Amniotic stem cell (primary cell): ENCODE measurements at places on chromosomes 11 and 22.

- no peak for DNase-seq
Measured at GRCh38 chr11:28017816-28018215, 90.1 kb downstream of the KIF18A start.

DNA sequence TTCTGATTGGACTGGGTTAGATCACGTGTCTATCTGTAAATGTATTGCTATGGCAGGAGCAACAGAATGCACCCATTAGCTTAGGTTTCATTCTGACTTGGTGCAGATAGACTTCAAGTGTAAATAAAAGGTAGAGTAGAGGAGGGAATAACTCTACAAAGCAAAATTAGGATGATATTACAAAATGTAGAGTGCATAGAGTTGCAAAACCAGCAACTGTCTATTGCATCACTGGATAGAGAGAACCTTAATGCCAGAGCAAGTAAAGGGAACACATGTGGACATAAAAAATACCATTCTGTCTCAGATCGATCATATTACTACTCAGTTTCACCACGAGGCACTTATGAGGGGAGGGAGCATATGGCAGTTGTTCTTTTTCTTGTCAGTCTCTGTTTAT is 22.0 kb upstream of the CAT start:
- no peak for DNase-seq

- DNase-seq: no peak
Measured at GRCh38 chr11:96554236-96554820, 164.5 kb downstream of the JRKL start.

DNA sequence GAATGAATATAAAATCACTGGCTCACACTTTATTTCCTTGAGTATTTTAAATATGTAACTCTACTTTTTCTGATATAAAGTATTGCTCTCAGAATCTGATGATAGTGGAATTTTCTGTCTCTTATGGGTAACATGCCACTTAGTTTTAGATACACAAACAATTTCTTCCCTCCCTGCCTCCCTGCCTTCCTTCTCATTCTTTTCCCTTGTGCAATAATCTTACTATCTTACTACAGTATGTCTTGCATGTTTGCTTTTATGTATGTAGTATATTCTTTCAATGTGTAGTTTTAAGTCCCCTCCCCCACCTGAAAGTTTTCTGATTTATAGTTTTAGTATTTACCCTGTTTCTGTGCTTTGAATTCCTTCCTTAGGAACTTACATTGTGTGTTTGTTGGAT is 48.4 kb downstream of the INSC start:
- DNase-seq: no peak

DNA sequence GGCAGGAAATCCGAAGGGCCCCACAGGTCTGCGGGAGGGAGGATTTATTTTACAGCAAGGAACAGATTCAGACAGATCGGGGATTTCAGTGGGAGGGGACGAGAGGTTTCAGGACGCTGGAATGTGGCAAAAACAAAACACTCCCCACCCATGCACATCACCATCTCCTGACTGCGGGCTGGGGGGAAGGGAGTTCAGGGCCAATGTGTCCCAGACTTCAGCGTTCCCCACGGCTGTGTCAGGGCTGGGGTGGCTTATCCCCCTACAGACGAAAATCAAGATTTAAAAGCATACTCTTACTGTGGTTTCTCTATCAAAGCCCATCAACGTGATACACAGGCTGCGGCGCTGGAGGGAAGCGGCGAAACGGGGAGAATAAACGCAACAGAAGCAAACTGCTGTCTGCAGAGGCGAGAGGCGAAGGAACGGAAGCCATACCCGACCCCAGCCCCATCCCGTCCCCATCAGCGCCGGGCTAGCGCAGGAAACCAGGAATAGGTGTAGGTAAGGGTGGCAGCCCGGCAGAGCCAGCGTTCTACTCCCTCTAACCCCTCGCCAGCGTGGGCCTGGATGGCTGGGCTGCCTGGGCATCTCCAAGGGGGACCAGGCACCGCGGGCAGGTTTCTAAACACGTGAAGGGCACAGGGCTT is 2.7 kb downstream of the TENM4 start:
- DNase-seq: no peak

GRCh38 chr11:33542921-33543320 is 157.7 kb downstream of the C11orf91 start:
- no peak for DNase-seq

- DNase-seq: no peak
Measured at GRCh38 chr22:43110444-43110926, at the start of gene BIK. Gene BIK (plus strand): TSS chr22:43110750. CDS start chr22:43124023, 13,273 bp downstream.

DNA sequence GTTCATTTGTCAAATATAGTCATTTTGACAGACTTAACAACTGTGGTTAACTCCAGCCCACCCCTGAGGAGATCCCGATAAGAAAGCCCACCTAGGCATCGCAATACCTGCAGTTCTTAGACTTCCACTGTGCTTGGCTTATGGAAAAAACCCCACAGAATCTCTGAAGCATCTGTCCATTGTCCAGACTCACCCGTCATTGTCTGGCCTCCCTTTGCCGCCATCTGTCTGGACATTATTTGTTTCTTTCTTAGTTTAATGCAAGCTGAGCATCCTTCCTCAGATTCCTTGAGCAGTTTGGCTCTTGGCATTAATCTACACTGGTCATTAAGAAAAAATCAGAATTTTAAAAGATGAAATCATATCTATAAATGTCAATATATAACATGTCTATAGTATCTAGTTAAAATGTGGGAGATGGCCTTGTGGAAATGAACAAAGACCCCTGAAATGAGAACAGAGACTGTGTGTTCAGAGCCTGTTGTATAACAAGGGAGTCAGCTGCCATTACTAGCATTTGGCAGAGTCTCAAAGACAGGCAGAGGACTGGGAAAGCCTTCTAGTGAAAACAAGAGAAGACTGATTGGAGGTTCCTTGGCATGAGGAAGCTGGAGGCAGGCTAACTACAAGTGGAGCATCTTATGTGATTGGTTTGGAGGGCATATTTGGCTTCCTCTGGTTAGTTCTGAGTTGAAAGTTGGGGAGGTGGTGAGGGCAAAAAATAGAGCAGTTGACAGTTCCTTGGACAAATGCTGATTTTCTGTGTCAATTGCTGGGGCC is 80.4 kb downstream of the SPON1 start:
- DNase-seq: no peak

DNA sequence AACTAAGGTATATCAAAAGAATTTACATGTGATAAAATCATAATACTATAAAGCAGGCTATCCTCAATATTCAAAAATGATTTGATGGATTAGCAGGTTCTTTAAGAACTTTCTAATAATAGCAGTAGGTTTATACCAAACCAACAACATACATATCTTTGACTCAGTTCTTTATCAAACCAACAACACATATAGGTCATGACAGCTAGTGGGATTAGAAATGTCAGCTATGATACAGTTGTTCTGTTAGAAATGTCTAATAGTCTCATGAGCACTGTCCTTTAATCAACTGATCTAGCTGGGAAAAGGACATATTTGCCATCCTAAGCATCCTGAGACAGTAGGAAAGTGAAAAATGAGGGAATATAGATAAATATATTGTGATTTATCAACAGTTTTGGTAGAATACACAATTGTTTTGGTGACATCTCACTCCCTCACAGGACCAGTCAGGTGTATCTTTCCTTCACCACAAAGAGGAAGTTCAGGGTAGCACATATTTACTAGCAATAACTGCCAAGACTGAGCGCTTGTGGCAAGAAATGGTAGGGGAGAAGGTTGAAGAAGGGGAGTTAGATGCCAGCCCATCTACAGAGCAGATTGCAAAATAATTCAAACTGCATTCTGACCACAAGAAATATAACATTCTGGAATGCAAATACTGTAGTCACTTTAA is 90.8 kb upstream of the APOA1 start:
- no peak for DNase-seq

DNA sequence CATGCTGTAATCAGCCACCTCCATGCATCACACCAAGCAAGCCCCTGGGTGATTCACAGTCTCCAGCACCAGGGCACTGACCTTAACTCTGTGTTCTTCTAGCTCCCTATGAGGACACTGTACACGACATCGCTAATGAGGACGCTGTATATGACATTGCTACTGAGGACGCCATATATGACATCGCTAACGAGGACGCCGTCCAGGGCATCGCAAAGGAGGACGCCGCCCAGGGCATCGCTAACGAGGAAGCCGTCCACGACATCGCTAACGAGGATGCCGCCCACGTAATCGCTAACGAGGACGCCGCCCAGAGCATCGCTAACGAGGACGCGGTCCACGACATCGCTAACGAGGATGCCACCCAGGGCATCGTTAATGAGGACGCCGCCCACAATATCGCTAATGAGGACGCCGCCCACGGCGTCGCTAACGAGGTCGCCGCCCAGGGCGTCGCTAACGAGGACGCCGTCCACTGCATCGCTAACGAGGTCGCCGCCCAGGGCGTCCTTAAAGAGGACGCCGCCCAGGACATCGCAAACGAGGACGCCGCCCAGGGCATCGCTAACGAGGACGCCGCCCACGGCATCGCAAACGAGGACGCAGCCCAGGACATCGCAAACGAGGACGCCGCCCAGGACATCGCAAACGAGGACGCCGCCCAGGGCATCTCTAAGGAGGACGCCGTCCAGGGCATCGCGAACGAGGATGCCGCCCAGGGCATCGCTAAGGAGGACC is 34.5 kb upstream of the DGCR6L start:
- no peak for DNase-seq

GRCh38 chr11:113991170-113991569 is 16.3 kb downstream of the HTR3A start:
- DNase-seq: no peak

- no peak for DNase-seq
Measured at GRCh38 chr11:14463623-14464022, 36.0 kb downstream of the COPB1 start.

- DNase-seq: no peak
Measured at GRCh38 chr11:71336176-71336995, 84.0 kb upstream of the SHANK2 start.

DNA sequence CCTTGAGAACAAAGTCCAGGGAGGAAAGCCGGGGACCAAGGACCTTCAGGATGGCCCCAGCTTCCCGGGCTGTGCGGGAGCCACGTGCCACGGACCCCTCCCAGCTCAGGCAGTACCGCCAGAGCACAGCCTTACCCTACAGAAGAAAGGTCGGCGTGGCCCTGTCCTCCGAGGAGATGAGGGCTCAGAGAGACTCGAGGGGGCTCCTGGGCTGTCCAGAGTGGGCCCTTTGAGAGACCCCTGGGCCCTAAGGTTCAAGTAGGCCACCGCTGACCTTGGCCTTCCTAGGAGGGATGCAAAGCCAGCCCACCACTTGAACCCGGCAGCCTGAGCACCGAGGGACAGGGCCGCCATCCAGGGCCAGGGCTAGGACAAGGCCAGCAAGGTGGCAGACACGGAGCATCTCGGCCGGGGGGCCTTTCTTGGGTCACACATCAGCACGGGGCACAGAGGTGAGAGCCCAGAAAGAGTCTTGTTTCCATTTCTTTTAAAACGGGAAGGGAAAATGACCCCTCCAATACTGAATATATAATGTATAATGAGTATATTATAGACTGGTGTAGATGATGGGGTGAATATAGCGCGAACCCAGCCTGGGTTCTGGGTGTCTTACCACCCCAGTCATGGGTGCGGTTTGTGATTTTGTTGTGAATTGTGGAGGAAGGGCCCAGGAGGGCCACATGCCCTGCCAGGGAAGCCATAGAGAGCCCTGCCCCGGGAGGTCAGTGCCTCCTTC is 34.4 kb upstream of the PPARA start:
- DNase-seq: no peak

- no peak for DNase-seq
Measured at GRCh38 chr11:116930177-116930576, 92.8 kb upstream of the APOA1 start.

GRCh38 chr11:94271885-94272372 is 32.5 kb upstream of the IZUMO1R start:
- no peak for DNase-seq

DNA sequence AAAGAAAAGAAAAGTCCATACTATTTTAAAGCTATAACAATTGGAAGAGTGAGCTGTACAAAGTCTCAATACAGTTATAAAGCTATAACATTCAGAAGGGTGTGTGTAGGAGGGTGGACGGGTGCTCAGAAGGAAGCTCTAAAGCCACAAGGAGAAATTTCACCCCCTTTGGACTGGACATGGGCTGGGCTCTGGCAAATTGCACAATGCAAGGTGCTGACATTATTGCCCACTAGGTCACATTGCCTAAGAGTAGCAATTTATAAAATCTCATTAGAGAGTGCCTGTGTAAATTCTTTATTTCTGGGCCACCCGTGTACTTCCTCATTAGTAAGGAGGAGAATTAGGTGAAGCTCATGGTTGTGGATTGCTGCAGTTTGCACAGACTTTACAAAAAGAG is 5.7 kb upstream of the APOBEC3A start:
- no peak for DNase-seq

GRCh38 chr11:46835897-46836296 is 10.2 kb downstream of the CKAP5 start:
- no peak for DNase-seq

- no peak for DNase-seq
Measured at GRCh38 chr11:129700701-129701100, 114.9 kb upstream of the TMEM45B start.

- DNase-seq: peak; percentile 47
Measured at GRCh38 chr11:95154514-95154913, 64.9 kb downstream of the ENDOD1 start.

- DNase-seq: no peak
Measured at GRCh38 chr11:73028611-73029010, 113.5 kb downstream of the FCHSD2 start.

DNA sequence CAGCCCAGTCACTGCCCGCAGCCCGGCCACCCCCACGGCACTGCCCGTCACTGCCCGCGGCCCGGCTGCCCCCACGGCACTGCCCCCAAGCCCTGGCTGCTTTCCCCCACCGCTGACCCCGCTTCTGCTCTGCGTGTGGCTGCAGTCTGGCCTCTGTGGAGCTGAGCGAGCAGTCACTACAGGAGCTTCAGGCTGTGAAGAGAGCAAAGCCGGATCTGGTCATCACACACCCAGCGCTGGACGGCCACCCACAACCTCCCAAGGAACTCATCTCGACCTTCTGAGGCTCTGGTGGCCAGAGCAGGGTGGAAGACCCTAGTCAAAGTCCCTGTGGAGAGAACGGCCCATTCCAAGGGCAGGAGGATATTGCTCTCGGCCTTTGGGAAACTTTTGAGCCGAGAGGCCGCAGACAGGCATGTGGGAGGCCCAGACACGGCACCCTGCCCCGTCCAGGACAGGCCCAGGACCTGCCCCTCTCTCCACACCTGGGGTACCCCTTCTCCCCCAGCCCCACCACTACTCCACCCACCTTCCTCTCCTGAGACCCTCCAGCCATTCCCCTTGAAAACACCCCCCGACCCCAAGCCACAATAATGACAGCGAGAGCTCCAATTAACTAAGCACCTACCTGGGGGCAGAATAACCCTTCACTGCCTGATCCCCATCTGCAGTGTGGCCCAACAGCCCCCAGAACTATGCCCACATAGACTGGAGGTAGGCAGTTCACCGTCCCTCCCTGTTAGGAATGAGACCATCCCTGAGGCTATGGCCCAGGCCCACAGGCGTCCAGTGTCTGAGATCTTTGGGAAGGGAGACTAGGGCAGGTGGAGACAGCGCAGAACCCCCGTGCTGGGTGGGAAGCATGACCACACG is 3.7 kb upstream of the PGGHG start:
- DNase-seq: no peak

DNA sequence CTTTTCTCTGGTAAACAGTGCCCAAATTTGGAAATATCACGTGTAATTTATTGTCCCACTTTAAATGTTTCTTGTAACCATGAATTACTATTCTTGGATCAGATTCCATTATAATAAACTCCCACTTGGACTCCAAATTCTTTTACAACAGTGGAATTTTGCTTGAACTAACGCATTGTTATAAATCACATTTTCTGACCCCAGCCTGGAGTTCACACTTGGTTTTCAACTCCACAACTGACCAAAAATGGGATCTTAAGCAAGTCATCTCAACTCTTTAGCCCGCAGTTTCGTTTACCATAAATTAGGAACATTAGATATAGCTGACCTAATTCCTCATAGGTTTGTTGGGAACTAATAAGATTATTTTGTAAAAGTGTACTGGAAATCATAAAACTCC is 336.8 kb upstream of the NCAM1 start:
- DNase-seq: no peak
